ENCODE measurements at places on chromosomes 13 and 19.

DNA sequence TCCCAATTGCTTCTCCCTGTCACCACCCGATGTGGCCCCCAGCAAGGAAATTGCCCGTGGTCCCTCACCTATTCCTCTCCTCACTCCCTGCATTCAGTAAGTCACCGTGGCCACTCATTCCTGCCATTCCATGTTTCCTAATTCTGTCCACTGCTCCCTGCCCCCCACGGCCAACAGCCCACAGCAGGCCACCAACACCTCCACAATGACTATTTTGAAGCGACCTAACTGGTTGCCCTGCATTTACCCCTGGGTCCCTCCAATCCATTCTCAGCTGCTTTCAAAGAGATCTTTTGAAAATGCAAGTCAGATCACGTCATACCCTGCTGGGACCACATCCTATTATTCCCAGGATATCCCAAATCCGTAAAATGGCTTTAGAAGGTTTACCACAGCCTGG, 210.4 kb downstream of the DCLK1 start:
- DNase-seq: no peak

- no peak for DNase-seq
Observed at GRCh38 chr13:49481788-49482187, 14.0 kb upstream of the PHF11 start.

- no peak for DNase-seq
Observed at GRCh38 chr13:93388701-93389100, 162.1 kb downstream of the GPC6 start.

DNA sequence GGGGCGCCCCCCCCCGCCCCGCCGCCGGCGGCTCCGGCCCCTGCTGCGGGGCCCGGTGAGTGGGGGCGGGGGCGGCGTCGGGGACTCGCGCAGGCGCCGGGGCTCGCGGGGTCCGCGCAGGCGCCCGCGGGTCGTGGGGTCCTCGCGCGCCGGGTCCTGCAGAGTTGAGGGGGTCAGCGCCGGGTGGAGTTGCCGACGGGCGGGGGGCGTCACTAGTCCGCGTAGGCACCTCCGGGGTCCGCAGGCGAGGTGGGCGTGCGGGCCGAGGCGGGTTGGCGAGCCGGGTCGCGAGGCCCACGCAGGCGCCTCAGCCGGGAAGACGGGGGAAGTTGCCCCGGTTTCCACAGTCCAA, 365 bp downstream of the PPP6R1 start:
- DNase-seq: peak; percentile 58

GRCh38 chr19:40449506-40449905, 5.4 kb upstream of the SERTAD3 start:
- DNase-seq: no peak

DNA sequence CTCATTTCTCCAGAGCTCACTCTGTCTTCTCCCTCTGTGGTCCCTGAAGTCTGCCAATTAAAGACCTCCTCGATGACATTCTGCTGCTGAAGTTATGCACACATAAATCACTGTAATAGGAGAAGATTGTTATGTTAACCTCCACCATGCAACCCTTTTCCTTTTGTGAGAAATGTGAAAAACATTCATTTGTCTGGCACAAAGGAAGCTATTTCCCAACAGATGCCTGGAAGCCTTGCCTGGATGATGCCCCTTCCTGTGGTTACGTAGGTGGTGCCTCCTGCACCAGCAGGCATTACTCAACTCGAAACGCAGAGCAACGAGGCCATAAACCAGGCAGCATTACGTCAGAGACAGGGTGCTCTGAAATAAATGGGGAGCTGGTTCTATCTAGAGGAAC, 327.4 kb upstream of the ZNF507 start:
- no peak for DNase-seq

- DNase-seq: peak; percentile 7
Observed at GRCh38 chr19:23996549-23996948, 81.9 kb downstream of the ZNF726 start.

- DNase-seq: peak; percentile 24
Observed at GRCh38 chr13:28136916-28137315, 1.4 kb upstream of the PAN3 start.

DNA sequence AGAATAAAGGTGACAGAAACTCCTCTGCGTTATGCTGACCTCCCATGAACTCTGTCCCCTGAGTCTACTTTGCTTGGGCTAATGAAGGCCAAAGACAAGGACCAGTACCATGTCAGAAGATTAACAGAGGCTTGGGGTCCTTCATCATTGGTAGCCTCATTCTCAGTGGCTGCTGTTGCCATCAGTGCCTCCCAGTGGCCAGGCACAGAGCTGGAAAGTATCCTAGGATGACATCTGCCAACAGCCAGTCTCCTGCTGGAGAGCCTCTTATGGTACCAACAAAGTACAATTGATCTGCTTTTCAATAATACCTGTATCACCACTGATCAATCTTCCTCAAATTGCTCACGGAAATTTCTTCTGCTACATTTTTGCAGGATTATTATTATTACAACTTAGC, 281.6 kb downstream of the DNAJC15 start:
- DNase-seq: no peak

- DNase-seq: no peak
Observed at GRCh38 chr19:18784786-18785120, 6.4 kb downstream of the COMP start.

GRCh38 chr13:35472323-35472881, 4.1 kb downstream of the MAB21L1 start:
- DNase-seq: no peak

GRCh38 chr13:28338742-28339141, 156.2 kb downstream of the FLT1 start:
- no peak for DNase-seq

DNA sequence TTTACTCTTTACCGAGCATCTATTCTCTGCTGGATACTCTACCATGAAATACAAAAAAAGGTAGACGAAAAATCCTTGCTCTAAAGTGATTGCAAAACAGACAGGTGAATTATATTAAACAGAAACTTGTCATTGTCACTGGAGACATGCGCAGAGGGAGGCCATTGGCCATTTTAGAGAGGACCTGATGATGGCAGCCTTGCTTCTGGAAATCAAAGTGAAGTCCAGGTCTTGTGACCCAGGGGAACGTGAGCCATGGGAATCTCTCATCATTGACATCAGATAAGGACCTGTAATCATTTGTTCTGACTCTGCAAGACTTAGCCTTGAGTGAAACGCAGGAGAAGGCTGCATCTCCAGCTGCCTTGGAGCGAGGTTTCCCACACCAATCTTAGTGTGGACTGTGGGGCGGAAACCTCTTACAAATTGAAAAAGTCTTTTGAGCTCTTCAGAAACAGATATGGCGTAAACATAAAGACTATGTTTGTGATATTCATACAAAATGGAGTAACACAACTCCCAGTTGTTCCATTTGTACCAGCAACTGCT, 16.8 kb upstream of the SLC46A3 start:
- DNase-seq: no peak

GRCh38 chr19:2330255-2330631, 1.8 kb downstream of the SPPL2B start:
- DNase-seq: no peak

DNA sequence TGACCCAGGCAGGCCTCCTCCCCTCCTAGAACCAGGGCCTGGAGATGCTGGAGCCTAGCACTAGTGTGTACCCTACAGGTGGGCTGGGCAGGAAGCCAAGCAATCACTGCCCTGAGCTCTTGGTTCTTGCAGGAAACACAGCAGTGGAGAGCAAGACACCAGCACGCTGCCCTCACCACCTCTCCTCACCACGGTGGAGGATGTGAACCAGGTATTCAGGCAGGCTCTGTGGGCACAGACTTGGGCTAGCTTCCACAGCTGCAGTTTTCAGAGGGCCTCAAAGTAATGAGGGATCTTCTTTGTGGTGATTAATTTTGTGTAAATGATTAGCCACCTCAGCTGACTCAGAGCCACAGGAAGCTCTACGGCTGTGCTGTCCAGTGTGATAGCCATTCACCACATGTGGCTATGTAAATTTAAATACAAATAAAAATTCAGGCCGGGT, 13.6 kb upstream of the GPI start:
- no peak for DNase-seq

- DNase-seq: peak; percentile 77
Observed at GRCh38 chr19:16571283-16571682, 932 bp downstream of the SLC35E1 start.

DNA sequence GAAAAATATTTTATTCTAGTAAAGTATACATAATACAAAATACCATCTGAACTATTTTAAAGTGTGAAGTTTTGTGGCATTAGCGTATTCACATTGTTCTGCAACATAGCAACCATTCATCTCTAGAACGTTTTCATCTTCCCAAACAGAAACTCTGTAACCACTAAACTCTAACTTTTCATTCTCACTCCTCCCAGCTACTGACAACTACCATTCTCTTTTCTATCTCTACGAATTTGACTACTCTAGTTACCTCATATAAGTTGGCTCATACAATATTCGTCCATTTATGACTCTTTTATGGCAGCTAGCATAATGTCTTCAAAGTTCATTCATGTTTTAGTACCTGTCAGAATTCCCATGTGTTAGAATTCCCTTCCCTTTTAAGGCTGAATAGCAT, 150.5 kb upstream of the MIR17HG start:
- no peak for DNase-seq

DNA sequence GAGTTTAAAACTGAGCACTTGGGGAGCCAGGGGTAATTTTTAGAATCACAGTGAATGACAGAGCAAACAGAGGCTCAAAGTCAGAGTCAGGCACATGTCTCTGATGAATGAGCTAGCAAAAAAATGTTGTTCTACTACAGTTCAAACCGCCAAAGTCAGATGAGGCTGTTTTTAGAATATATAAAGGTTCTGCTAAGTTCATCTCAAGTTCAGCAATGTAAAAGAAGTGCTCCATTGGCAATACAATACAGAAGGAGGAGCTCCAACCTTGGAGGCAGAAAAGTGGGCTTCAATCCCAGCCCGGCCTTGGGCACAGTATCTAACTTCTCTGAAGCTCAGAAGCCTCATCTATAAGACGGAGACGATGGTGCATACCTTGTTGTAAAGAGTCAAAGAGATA, 70.1 kb upstream of the IPO5 start:
- no peak for DNase-seq

DNA sequence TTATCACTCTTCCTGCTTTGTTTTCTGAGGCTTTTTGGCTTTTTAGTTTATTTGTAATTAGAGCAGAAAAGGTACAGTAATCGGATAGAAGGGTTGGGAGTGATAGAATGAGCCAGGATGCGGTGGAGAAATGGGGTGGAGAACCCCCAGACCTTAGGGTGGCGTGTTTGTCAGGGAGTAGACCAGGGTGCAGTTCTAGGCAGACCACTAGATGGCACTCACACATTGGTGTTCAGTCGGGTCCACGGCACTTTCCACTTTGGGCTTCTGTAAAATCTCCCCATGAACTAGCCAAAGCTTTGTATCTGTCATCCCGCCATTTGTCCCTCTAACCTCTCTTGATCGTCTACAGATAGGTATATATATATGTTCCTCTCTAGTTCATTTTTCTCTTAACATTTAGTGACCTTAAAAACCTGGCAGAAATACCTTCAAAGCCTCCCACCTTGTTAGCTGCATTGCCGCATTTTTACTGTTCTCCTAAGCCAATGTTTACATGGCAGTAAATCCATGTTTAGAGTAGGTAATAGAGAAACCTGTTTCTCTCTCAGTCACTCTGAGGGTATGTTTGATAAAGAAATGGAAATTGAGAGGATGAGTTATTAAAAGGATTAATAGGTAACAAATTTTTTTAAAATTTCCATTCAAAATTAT, 154.9 kb downstream of the TM9SF2 start:
- DNase-seq: peak; percentile 75

DNA sequence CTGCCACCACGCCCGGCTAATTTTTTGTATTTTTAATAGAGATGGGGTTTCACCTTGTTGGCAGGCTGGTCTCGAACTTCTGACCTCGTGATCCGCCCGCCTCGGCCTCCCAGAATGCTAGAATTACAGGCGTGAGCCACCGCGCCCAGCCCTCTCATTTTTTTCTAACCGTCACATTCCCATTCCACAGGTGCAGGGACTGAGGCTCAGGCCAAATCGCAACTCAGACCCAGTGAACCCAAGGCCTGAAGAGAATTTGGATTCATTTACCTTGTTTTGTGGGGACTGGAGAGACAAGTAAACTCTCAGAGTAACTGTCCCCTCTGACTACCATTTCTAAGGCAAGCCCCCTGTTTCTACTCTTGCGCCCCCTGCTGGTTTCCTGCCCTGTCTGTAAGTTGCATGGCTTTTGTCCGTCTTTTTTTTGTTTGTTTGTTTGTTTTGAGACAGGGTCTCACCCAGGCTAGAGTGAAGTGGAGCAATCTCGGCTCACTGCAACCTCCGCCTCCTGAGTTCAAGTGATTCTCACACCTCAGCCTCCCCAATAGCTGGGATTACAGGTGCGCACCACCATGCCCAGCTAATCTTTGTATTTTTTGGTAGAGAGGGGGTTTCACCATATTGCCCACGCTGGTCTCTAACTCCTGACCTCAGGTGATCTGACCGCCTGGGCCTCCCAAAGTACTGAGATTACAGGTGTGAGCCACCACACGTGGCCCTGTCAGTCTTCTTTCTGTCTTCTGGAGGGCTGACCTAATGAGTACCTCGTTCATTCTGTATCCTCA, 2.3 kb upstream of the STRN4 start:
- DNase-seq: peak; percentile 89

- no peak for DNase-seq
Observed at GRCh38 chr13:95445131-95445530, 107.4 kb upstream of the CLDN10 start.

- DNase-seq: no peak
Observed at GRCh38 chr13:112115403-112116091, 48.6 kb downstream of the SOX1 start.

DNA sequence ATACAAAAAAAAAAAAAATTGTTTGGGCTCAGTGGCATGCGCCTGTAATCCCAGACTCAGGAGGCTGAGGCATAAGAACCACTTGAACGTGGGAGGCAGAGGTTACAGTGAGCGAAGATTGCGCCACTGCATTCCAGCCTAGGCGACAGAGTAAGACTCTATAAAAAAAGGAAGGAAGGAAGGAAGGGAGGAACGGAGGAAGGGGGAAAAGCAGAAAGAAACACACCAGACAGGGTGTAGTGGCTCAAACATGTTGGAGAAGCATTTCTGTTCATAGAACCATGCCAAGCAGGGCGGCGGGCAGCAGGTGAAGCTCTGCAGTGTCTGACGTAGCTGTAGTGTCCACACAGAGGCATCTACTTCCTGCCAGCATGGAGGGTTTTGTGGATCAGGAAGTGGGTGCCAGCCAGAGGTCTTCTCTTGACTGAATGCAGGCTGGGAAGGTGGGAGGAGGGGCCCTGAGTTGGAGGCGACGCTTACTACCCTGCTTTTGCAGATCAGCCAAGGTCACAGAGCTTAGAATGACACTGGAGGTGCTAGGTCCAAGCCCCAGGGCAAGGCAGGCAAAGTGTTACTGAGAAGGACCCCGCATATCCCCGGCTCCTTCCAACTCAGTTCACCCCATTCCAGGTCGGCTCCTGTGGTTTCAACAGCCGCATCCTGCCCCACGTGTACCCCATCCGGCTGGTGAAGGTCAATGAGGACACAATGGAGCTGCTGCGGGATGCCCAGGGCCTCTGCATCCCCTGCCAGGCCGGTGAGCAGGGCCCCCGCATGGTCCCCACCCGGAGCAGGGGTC, 11.6 kb upstream of the PGLS start:
- peak; percentile 80 for DNase-seq

Measured in suppressor macrophage treated with lipopolysaccharide for 1 hour (primary cell).